Stimulated activated CD8-positive, alpha-beta memory T cell treated with anti-CD3 and anti-CD28 coated beads, Interleukin-7, amount 100 ng/mL, for 1 hour (primary cell): ENCODE measurements at places on chromosomes 12 and 14.

DNA sequence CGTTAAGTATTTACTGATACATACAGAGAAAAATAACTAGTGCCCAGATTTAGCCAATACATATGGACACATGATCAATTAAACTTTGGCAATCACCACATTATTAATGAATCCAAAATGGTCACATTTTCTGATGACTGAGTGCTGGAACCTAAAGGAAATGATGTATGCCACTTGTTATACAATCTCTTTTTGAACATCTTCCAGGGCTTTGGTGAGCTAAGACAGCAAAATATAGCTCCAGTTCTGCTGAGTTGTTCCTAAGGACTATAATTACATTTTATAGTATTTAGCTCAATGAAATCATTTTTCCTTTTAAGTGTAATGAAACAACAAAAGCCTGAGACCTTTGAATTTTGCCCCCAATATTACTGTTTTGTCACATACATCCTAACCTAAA lies 329.1 kb upstream of the ATP2B1 start:
- no peak for DNase-seq

DNA sequence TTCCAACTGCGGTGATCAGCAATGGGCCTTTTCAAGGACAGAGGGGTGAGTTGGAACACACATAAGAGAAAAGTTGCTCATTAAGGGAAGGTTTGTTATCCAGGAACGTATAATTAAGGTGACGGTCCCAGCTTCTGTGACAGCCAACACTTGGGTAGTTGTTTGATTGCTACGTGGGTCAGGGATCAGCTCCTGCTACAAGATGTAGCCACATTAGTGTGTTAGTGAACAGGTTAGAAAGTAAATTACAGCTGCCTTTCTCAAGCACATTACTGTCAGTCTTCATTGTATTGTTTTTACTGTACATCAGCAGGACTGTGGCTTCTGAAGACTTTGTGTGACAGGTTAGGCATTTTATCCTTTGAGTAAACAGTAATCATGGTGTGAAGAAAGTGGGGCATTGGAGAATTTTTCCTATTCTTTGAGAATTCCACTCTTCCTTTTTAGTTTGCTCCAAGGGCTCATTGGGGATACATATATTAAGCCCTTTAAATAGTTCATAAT lies 230.5 kb downstream of the EGLN3 start:
- no peak for DNase-seq

DNA sequence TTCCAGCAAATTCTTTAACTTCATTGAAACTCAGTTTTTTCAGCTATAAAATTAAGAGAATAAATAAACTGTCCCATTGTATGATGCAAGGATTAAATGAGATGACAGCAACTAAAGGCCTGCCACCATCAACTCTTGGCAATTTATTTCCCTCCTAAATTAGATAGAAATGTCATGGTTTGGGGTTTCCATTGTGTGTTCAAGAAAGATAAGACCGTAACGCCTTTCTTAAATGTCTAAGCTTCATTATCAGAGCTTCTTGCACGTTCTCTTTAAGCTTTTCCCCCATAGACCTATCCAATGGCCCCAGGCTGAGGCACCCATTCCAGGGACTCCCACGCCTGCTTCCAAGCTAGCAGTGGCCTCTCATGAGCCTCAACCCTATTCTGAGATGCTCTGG lies 281.9 kb downstream of the CACNA1C start:
- no peak for DNase-seq

DNA sequence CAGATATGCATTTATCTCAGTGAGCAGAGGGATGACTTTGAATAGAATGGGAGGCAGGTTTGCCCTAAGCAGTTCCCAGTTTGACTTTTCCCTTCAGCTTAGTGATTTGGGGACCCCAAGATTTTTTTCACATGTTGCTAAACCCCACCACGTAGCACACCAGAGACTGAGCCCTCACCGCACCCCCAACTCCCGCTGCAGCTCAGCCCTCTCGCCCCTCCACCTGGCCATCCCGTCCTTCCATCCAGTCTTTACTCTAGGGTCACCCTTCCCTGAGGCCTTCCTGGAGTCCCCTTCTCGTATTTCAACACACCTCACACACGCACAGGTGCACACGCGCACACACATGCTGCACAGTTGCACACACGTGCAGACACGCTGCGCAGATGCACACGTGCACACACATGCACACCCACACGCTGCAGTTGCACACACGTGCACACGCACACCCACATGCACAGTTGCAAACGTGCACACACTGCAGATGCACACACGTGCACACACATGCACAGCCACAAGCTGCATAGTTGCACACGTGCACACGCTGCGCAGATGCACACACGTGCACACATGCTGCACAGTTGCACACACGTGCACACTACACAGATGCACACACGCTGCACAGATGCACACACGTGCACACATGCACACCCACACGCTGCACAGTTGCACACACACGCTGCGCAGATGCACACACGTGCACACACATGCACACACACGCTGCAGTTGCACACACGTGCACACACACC lies 30.0 kb downstream of the HSP90AA1 start:
- no peak for DNase-seq

DNA sequence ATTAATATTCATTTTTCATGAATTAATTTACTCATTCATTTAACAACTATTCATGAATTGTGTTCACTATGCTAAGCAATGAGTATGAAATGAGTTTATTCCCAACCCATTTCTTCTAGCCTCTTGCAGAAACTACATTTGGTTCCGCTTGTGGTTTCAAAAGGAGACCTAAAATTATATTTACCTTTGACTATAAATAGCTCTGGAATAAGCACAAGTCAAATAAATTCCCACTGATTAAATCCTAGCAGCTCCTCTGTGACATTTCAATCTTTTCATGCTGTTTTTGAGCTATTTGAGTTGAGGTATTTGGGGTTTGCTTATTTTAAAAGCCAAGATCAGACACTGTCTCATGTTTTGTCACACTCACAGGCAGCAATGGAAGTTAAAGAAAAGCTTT lies 46.9 kb downstream of the DUSP6 start:
- DNase-seq: no peak

DNA sequence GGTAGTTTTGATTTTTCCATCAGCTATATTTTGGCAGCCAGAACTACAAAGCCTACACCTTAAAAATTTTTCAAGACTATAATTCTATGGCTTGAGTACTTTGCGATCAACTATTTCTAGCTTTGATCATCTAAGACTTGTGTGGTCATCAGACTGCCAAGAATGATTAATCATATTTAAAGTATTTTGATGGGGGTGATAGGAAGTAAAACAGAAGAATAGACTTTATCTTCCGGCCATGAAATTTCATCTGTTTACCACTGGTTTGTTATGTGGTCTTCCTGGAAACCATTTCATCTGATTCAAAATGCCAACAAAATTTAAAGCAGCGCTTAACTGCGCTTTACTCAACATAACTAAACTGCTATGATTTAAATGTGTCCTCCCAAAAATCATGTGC lies 706.8 kb downstream of the TRHDE start:
- no peak for DNase-seq

DNA sequence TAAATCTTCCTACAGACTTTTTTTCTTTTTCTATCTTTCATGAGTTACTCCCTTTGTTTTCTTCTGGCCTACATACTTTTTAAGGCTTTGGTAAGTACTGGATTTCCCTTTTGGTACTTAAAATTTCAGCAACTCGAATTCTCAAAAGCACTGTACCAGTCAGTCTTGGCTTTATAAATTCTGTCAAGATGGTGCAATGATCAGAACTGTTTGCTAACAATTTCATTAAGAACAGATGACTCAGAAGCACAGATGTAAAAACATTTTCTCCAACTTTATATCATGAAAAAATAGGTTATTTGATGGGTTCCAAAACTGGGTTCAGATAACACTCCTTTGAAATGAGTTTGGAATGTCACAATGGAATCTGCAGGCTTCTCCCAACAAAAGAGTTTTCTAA lies 1961.8 kb upstream of the FLRT2 start:
- DNase-seq: no peak

GRCh38 chr14:51518711-51519110 lies 133.0 kb upstream of the FRMD6 start:
- DNase-seq: no peak

GRCh38 chr12:102120886-102121285 lies 903 bp downstream of the PARPBP start:
- DNase-seq: no peak

DNA sequence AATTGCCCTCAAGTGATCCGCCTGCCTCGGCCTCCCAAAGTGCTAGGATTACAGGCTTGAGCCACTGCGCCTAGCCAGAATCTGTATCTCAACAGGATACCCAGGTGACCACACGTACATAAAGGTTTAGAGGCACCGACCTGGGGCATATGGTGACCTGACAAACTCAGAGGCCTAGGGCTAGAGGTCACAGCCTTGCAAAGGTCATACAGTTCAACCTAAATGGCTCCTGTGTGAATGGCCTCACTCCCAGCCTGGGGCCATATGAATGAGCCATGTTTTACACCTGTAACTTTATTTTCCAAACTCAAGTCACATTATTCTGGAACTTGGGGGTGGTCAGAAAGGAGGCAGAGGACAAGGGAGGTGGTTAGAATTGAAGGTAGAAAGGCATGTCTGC lies 10.0 kb downstream of the STXBP6 start:
- DNase-seq: no peak

- DNase-seq: no peak
These were observed 682 bp downstream of the BATF start for GRCh38 chr14:75522983-75523318.

- DNase-seq: no peak
These were observed 414.4 kb downstream of the DPF3 start for GRCh38 chr14:72479461-72479931.

GRCh38 chr12:5236022-5236640 lies 192.5 kb downstream of the KCNA5 start:
- DNase-seq: no peak

DNA sequence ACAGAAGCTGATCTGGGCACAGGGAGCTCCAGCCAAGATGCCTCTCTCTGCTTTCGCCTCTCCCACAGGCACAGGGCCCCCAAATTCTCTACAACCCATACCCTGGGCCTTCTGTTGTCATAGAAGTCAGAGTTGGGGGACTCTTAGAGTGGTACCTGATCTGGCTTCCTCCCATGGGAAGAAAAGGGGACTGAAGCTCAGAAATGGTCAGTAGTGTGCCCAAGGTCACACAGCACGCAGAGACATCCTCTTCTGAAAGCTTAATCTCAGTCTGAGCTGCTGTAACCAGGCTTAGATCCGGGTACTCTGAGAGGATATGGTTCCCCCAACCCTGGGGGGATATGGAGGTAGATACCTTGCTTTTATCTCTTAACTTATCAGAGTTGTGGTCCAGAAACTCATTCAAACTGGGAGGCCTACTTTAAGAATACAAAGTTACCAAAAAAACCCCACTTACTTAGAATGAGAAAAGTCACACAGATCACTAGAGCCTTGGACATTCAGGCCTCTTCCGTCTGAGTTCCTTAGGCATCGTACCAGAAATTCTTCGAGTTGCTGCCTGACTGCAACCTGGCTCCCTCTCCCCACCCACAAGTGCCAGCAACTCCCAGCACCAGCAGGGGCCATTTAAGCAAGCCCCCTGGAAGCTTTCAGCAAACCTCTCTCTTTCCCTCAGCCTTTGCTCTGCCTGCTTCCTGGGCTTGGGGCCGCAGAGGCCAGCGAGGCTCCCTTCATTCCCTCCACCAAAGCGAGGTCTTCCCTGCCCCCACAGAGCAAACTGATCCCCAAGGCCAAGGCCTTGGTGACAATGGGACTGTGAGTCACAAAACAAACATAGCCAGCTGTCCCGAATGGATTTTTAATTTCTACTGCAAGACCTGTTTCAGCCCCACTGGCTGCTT lies 13.9 kb downstream of the KRT7 start:
- DNase-seq: no peak

GRCh38 chr12:52821071-52821730 lies 7.3 kb upstream of the KRT4 start:
- DNase-seq: no peak

DNA sequence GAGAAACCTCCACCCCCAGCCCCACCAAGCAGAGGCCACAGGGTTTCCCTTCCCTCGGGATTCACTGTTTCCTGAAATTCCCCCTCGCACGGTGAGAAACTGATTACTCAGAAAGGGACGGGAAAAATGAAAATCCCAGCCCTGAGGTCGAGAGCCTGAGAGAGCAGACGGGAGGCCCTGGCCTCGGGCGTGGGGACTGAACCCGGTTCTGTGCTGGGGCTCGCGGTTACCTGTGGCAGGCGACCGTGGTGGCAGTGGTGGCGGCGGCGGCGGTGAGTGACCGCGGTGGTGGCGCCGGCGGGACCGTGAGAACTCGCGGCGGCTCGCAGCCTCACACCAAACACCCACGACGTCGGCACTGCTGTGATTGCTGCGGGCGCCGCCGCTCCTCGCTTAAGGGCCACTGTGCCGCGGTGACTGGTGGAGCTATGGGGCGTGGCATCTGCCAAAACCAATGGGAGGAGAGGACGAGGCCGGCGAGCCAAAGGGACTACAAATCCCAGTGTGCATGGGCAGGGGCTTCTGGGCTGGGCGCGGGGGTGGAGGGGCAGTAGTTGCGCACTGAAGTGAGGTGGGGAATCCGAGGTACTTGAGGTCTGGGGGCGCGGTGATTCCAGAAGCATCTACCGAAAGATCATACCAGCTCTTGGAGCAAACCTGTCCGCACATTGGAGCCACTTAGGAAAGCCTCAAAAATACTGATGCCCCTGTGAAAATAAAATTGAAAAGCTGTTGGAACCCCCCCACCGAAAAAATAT lies at the start of gene LGMN:
LGMN (minus strand) TSS at position 369 of the 758 bp plus-strand sequence. CDS start 15,841 bp downstream, outside the sequence.
- peak; percentile 60 for DNase-seq

DNA sequence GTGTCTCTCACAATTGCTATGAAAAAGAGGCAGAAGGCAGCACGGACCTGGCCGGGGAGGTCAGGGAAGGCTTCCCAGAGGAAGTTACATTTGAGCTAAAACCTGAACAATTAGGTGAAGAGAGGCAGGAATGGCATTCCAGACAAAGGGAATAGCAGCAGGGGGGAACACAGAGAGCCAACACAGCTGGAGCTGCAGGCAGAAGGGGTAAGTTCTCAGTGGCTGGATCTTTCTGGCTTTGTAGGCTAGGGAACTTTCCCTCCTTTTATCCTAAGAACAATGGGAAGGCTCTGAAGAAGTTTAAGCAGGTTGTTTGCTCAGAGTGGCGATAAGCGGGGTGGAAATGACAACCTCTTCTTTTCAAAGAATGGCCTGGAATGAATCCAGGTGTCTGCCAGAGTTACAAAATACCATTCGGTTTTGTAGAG lies 100.0 kb downstream of the PRIMA1 start:
- DNase-seq: no peak

DNA sequence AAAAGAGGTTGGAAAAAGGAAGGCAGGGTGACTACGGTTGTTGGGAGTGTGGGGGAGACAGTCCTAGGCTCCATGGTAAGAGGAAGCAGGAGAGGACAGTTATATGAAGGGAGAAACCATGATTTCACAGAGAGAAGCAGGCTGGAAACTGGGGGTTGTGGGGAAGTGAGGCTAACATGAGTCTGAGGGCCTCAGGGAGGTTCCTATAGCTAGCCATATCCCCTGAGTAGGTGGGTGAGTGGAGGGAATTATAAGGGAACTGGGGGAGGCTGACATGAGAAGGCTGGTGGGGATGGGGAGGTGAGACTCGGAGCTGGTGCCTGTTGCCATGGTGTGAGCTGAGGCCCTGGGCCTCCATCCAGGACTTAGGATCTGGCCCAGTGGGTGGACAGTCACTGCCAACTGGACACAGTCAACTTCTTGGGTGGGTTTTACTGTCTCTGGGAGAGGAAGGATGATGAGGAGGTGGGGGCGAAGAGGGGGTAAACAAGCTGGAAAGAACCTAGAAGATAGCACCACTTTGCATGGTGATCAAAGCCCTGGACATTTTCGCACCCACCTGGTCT lies 1.4 kb downstream of the RNASE13 start:
- DNase-seq: no peak

- no peak for DNase-seq
These were observed 244.4 kb upstream of the FOXN3 start for GRCh38 chr14:89661392-89661791.
